ENCODE measurements at places on chromosomes 5 and 9.

DNA sequence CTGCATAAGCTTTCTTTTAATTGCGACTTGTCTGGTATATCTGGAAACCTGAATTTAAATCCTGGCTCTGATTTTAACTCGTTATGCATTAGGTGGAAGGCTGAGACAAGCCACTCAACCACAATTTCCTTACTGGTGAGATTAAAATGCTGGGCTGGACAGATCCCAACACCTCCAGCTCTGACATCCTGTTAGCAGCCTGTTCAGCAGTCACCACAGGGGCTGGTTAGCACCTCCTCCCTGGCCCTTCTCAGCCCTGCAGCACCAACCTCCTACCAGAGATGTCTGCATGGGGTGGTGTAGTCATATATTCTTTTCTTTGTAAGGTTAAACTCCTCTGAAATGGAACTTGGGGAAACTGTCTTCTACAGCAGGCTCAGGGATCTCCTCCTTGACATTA, 156.5 kb upstream of the NFIL3 start:
- H3K36me3 ChIP-seq: no peaks in the 10 kb centered on the region
- no peaks in the 10 kb centered on the region for H3K4me1 ChIP-seq
- no peak overlapping the region for H3K4me3 ChIP-seq
- no peak overlapping the region for H3K27ac ChIP-seq
- H3K27me3 ChIP-seq: peaks cover 38% of the 10 kb centered on the region

DNA sequence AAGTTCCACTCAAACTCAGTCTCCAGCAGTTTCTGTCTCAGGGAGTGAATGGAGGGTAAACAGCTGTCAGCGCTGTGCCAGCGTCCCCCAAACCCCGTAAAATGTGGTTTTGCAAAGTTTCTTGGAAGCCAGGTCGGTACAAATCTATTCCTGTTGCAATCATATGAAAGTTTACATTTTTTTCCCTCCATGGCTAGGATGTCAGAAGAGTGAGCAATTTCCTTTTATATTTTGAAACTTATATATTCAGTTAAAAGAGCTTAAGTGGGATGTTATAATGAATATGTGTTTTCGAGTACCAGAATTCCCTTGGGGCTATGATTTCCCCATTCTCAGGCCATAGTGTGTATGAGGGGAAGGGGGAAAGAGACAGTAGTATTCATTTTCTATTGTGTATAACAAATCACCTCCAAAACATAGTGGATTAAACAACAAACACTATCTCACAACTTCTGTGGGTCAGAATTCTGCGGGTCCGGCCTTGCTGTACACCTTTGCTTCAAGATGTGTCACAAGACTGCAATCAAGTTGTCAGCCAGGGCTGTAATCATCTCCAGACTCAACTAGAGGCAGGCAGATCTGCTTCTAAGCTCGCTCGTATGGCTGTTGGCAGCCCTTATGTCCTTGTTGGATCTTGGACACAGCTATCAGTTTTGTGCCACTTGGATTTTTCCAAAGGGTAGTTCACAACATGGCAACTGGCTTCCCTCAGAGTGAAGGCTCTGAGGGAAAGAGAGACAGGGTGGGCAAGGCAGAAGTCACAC, 107.4 kb downstream of the SNX18 start:
- H3K36me3 ChIP-seq: no peaks in the 10 kb centered on the region
- no peak overlapping the region for H3K27ac ChIP-seq
- H3K27me3 ChIP-seq: no peaks in the 10 kb centered on the region
- H3K4me3 ChIP-seq: no peak overlapping the region
- H3K4me1 ChIP-seq: peaks cover 24% of the 10 kb centered on the region
- no peak for DNase-seq

- no peaks in the 10 kb centered on the region for H3K27me3 ChIP-seq
These were observed 47.5 kb downstream of the NEURL1B start for GRCh38 chr5:172688349-172689217.

GRCh38 chr9:80320916-80321315, 749.2 kb downstream of the TLE4 start:
- no peak overlapping the region for H3K4me3 ChIP-seq
- no peaks in the 10 kb centered on the region for H3K4me1 ChIP-seq
- H3K27me3 ChIP-seq: no peaks in the 10 kb centered on the region
- DNase-seq: no peak
- H3K27ac ChIP-seq: no peak overlapping the region

DNA sequence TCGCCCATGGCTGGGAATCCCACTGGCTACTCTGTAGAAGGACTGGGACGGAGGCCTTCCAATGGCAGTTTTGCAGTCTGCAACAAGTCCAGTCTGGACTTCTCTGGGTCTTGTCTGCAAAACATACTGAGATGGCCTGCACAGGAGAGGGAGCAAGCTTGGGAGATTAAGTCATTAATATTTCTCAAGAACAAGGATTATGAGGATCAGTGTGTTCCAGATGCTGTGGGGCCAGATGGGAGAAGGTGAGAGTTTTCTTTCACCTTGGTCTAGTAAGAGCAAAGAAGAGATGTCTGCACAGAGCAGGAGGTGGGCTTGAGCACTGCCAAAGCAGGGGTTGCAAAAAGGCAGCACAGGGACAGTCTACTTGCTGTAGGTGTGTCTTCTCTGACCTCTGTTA, at the start of gene PDE6A:
TSS of gene PDE6A (minus strand) at position 128 of the 400 bp plus-strand sequence. CDS start at position 8, 120 bp downstream.
- peaks cover 9% of the 10 kb centered on the region for H3K36me3 ChIP-seq
- H3K4me1 ChIP-seq: peaks cover 47% of the 10 kb centered on the region
- H3K27ac ChIP-seq: no peak within 1 kb of the TSS
- DNase-seq: no peak
- H3K4me3 ChIP-seq: no peak within 1 kb of the TSS

DNA sequence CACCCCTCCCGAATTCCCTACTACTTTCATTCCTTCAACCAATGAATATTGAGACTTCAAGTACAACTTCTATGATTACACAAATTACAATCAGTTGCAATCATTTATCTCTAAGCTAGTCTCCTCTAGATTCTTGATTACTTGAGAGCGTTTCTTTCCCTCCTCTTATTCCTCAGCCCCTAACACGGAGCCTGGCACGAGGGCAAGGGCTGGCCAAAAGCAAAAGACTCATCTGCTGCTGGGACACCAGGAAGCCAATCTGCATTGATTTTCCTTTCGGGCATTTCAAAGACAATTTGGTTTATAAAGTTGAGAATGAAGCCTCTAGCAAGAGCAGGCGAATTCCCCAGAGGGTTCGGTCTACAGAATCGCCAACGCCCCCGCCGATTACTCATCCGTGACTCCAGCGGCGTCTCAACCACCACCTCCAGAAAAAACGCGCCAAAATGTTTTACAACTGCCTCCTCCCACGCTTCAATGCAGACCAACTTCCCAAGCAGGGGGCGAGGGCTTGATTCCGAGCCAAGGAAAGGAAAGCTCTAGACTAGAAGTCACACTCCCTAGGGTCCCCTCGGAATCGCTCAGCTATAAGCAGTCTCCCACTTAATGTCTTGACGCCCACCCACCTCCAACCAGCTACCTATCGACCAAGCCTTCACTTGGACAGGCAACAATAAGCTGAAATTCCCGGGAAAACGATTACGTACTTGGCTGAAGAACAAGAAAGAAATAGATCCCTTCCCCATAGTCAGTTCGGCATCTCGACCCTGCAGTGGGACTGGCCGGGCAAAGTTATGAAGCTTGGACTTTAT, 1.5 kb downstream of the PCSK1 start:
- no peaks in the 10 kb centered on the region for H3K4me1 ChIP-seq
- no peak overlapping the region for H3K27ac ChIP-seq
- H3K4me3 ChIP-seq: no peak overlapping the region
- no peaks in the 10 kb centered on the region for H3K36me3 ChIP-seq
- no peak for DNase-seq

- no peak for DNase-seq
- H3K36me3 ChIP-seq: no peaks in the 10 kb centered on the region
- no peak overlapping the region for H3K27ac ChIP-seq
These were observed 25.8 kb downstream of the NIPAL4 start for GRCh38 chr5:157485811-157486210.

GRCh38 chr5:142716963-142717362, 31.1 kb upstream of the FGF1 start:
- peaks cover 35% of the 10 kb centered on the region for H3K4me1 ChIP-seq
- H3K4me3 ChIP-seq: no peak overlapping the region
- H3K27me3 ChIP-seq: no peaks in the 10 kb centered on the region
- H3K36me3 ChIP-seq: peaks cover 8% of the 10 kb centered on the region

GRCh38 chr5:27402828-27403227, 364.4 kb upstream of the CDH9 start:
- H3K27me3 ChIP-seq: no peaks in the 10 kb centered on the region
- no peaks in the 10 kb centered on the region for H3K36me3 ChIP-seq
- DNase-seq: no peak
- no peaks in the 10 kb centered on the region for H3K4me1 ChIP-seq

DNA sequence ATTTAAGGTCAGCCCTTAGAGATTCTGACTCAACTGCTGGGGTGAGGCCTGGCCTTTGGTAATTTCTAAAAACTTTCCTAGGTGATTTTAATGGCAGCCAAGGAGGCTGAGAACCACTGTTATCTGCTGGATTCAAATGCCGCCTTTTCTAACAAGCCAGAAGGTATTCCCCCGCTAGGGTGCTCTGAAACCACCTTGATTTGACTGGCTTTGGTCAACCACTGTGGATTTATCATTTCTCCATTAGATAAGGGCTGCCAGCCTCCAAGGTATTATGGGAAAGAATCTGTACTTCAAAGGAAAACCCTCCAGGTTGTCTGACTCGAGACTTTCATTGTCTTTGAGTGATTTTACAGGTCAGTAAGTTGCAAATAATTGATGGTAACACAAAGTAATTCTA, 4.3 kb downstream of the ANXA6 start:
- peaks cover 8% of the 10 kb centered on the region for H3K27me3 ChIP-seq
- no peak for DNase-seq
- no peak overlapping the region for H3K4me3 ChIP-seq
- peaks cover 6% of the 10 kb centered on the region for H3K4me1 ChIP-seq
- peaks cover 12% of the 10 kb centered on the region for H3K36me3 ChIP-seq
- no peak overlapping the region for H3K27ac ChIP-seq

- H3K4me1 ChIP-seq: no peaks in the 10 kb centered on the region
- no peaks in the 10 kb centered on the region for H3K36me3 ChIP-seq
- no peak overlapping the region for H3K4me3 ChIP-seq
- DNase-seq: no peak
These were observed 437.3 kb upstream of the MPDZ start for GRCh38 chr9:13716601-13717321.
